ENCODE measurements at places on chromosomes 3 and 15. TPM values are rescaled to one million over a fixed set of nuclear protein-coding genes. Genes with fewer than 3 reads are reported as not detected.

Gene LRRIQ4
- not detected for total RNA-seq

DNA sequence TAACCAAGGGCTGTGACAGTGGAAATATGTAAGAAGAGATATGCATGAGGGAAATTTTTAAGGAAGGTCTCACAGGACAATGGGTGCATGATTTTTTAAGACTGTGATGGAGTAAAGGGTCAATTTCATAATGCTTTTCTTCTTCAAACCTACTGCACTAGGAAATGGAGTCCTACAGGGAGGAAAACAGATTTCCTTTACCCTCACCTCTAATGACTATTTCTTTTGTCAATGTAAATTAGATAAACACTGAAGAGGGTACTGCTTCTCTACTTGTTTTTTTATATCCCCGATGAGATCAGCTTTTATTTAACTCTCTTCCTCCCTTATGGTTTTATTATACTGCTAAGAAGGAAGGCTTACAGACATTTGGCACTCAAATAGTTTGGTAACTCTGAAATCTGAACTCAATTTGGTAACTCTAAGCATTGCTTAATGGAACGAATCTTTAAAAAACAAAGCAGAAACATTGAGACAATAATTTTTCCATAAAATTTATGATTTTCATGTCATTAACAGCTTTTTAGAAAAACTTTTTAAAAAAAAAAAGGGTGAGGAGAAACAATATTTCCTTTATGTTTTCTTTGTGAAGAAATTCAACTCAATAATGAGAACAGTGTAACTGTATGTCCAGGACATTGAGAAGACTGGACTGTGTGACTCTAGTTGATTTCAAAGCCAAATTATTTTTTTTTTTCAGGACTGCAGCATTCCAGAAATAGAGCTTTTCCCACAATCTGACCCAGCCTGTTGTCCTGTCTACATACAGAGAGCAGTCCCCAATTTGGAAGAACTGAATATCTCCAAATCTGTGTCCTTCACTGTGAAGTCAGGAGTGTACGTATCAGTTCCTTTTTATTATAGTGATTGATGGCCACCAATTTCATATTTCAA lies 64.4 kb downstream of the CRYBG3 start:
- DNase-seq, result no peak
- no peaks in the 10 kb centered on the region for H3K4me1 ChIP-seq
- H3K27me3 ChIP-seq, result no peaks in the 10 kb centered on the region
- H3K27ac ChIP-seq, result no peak overlapping the region
- no peak overlapping the region for H3K4me3 ChIP-seq

DNA sequence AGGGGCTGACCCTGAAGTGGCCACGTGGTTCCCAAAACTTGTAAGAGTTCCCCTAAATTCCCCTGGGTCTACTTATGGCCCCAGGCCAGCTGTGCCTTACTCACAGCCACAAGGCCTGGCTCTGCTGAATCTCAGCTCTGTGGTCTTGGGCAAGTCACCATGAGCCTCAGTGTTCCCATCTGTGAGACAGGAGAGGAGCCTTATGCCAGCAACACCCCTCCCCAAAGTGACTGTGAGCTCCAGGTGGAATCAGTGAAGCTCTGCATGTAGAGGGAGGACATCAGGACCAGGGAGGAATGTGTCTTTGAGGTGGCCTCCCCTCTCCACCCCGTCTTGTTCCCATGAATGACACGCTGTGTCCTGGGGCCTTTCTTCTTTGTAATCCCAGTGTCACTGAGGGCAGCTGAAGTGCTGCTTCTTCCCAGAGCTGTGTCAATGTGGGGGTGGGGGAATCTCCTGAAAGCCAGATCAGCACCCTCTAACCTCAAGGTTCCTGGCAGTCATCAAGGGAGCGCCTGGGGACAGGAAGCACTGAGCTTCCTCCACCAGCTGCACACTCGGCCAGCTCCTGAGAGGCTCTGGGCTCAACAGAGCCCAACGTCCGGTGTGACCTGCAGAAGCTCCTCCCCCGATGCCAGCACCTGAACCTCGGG lies 258.9 kb downstream of the UACA start:
- H3K4me3 ChIP-seq, result no peak overlapping the region
- H3K27me3 ChIP-seq, result no peaks in the 10 kb centered on the region
- no peak overlapping the region for H3K27ac ChIP-seq
- DNase-seq, result no peak

Gene KLHDC8B
- 173 TPM for total RNA-seq

DNA sequence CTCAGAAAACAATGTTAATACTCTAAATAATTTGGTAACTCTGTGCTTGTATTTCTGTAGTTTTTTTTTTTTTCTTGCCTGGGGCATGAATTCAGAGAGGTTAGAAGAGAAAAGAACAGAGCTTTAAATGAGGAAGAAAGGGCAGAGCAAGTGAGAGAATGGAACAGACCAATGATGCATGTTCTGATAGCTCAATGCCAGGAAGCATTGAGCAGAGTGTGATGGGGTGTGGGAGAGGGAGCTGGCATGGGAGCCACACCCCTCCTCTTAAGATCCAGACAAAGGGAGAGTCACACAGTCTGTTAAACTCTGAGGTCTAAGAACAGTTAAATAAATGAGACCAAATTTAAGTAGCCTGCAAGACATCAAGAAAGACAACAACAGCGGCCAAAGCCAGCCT lies 538.6 kb downstream of the TUSC7 start:
- H3K36me3 ChIP-seq, result no peaks in the 10 kb centered on the region
- no peak overlapping the region for H3K27ac ChIP-seq

DNA sequence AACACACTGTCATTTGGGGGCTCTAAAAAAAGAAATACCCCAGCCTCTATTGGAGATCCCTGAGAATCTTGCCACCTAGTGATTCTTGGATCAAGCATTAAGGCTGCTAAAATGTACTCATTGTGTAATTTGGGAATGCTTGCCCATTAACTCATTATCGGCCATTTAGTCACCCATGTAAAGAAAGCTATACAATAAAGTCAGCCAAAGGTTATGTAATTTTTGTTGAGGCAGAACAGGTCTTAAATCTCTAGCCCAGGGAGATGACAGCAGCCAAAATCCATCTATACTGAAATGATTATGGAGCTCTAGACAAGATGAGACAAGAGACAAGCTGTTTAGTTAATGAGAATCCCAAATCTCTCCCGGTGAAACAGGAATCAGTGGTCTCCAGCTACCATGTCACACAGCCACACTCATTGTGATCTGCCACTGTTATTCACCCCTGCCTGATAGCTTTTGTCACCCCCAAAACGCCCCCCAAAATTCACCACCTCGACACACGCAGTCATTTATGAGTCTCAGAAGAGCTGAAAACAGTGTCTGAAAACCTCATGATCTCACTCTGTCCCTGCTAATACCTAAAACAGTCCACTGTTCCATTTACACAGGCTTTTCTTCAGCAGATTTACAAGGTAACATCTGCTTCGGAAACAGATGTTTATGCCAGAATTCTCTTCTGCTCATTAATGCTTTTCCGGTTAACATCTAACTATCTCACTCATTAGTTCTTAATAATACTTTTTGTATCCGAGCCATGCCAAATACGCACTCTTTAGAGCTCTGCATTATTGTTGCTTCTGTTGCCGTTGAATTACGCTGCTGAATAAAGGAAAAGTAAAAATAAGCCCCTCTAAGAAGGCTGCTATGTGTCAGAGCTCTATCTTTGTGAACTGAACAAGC lies 138.5 kb downstream of the RORA start:
- H3K4me1 ChIP-seq, result peaks cover 6% of the 10 kb centered on the region
- no peaks in the 10 kb centered on the region for H3K36me3 ChIP-seq
- H3K27ac ChIP-seq, result no peak overlapping the region
- no peaks in the 10 kb centered on the region for H3K27me3 ChIP-seq
- H3K4me3 ChIP-seq, result no peak overlapping the region

Gene SCAANT1
- not detected for total RNA-seq

Gene CHDH
- total RNA-seq, result 36.1 TPM

Gene NRG4
- 0.21 TPM for total RNA-seq

DNA sequence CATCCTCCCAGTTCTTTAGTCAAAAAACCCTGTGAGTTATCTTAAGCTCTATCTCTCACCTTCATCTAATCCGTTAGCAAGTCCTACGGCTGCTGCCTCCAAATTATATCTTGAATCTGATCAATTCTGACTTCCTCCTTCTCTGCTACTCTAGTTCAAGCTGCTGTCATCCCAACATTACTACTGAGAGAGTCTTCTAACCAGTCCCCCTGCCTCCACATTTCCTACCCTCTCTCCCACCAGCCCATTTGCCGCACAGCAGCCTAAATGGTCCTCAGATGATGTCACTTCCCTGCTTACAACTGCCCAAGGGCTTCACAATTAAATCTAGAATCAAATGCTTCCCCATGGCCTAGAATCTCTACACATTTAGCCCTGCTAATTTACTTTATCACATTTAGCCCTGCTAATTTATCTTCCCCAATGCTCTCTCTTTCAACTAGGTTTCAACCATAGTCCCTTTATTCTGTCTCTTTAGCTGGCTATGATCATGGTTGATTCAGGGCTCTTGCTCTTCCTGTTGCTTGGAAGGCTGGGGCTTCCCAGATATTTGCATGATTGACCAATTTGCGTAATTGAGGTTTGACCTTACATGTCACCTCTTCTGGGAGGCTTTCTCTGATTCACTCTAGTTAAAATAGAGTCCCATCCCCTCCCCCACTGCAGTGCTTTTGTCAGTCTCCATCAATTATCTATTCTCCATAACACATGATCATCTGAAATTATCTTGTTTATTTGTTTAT lies 11.0 kb upstream of the ARL14 start:
- H3K4me1 ChIP-seq, result no peaks in the 10 kb centered on the region
- peak; percentile 88 for DNase-seq
- no peaks in the 10 kb centered on the region for H3K36me3 ChIP-seq
- no peak overlapping the region for H3K27ac ChIP-seq
- H3K27me3 ChIP-seq, result no peaks in the 10 kb centered on the region

Gene SLC12A8
- total RNA-seq, result 3.4 TPM

- DNase-seq, result no peak
- no peaks in the 10 kb centered on the region for H3K27me3 ChIP-seq
- H3K4me1 ChIP-seq, result peaks cover 6% of the 10 kb centered on the region
- H3K4me3 ChIP-seq, result no peak overlapping the region
- H3K27ac ChIP-seq, result no peak overlapping the region
Observed at GRCh38 chr15:64837502-64837901, 4.2 kb upstream of the PLEKHO2 start.

- H3K27ac ChIP-seq, result no peak overlapping the region
- no peak overlapping the region for H3K4me3 ChIP-seq
- H3K27me3 ChIP-seq, result no peaks in the 10 kb centered on the region
- no peak for DNase-seq
- peaks cover 6% of the 10 kb centered on the region for H3K4me1 ChIP-seq
- H3K36me3 ChIP-seq, result no peaks in the 10 kb centered on the region
Observed at GRCh38 chr3:107413264-107413663, 36.0 kb downstream of the CCDC54 start.

Gene ITGA11
- 0.12 TPM for total RNA-seq

DNA sequence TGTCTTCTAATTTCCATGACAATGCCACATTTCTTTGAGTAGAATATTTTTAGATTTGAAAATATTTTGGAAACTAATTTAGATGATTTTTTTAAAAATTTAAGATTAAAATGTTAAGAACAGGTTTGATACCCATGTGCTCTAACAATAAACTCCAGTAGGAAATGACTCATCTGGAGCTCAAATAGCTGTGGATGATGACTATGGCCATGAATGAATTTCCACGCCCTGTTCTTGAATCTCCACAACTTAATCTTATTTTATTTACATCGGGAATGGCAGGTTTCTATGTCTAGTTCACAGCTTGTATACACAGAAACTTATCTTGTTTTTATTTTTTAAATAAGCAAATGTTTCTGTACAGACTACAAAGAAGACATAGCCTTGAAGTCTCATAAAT lies 726.8 kb downstream of the NAALADL2 start:
- H3K27ac ChIP-seq, result no peak overlapping the region
- peak; percentile 18 for DNase-seq
- H3K4me3 ChIP-seq, result no peak overlapping the region
- H3K36me3 ChIP-seq, result no peaks in the 10 kb centered on the region
- no peaks in the 10 kb centered on the region for H3K27me3 ChIP-seq
- H3K4me1 ChIP-seq, result no peaks in the 10 kb centered on the region

GRCh38 chr15:32743411-32744140 lies 25.8 kb downstream of the GREM1 start:
- H3K4me1 ChIP-seq, result no peaks in the 10 kb centered on the region

GRCh38 chr3:12409684-12410596 lies 74.3 kb upstream of the TSEN2 start:
- no peaks in the 10 kb centered on the region for H3K4me1 ChIP-seq
- DNase-seq, result no peak
- no peaks in the 10 kb centered on the region for H3K36me3 ChIP-seq

DNA sequence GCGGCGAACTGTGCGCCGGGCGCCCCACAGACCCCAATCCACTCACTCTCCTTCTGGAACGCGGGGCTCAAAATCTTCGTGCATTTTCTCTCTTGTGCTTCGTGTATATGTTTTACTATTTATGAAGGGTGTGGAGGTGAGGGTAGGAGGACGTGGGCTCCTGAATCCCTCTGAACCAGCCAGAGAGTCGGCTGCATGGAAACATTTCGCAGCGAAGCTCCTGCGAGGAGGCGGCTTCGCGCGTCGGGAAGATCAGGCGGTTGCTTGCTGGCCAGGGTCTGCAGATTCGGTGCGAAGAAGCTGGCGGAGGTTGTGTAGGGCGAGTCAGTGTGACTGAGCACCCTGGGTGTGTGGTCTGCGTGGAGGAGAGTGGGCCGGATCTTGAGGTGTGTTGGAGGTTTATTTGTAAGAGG lies 1.1 kb downstream of the CNTN4 start:
- peak overlapping the region; percentile 56 for H3K4me3 ChIP-seq
- no peak overlapping the region for H3K27ac ChIP-seq
- DNase-seq, result peak; percentile 61
- no peaks in the 10 kb centered on the region for H3K4me1 ChIP-seq

DNA sequence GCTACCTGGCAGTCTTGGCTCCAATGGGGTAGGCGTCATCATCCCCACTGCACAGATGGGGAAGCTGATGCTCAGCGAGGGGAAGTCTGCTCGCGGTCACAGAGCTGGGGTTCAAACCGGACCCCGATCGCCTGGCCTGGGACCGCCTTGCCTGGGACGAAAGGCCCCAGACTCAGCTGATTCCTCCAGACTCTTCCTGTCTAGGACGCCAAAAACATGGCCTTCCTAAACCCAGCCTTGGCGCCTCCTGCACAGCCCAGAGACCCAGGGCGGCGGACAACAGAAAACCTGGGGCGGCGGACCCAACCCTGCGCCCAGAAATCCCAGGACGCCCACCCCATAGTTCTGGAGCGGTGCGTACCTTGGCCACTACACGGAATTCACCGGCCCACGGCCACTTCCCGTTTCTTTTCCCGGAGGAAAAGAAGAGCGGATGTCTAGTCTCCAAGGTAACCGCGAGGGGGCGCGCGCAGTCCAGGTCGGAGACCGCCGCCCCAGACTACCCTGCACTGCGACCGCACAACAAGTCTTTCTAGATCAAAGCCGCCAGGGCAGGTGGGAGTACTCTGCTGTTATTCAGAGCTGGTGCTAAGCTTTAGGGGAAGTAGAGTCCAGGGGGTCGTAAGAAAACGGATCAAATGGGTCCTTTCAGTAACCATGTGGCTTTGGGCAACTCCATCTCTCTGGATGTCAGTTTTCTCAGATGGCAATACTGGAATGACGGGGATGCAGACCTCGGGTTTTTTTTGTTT lies 4.9 kb upstream of the IL17RD start:
- peaks cover 16% of the 10 kb centered on the region for H3K4me1 ChIP-seq
- H3K27me3 ChIP-seq, result no peaks in the 10 kb centered on the region
- H3K27ac ChIP-seq, result no peak overlapping the region
- H3K36me3 ChIP-seq, result no peaks in the 10 kb centered on the region
- DNase-seq, result peak; percentile 91

GRCh38 chr3:100114413-100115030 lies at the start of gene FILIP1L:
TSS of gene FILIP1L (minus strand) at chr3:100114501.
- no peaks in the 10 kb centered on the region for H3K27me3 ChIP-seq
- H3K4me1 ChIP-seq, result no peaks in the 10 kb centered on the region
- no peaks in the 10 kb centered on the region for H3K36me3 ChIP-seq
- no peak for DNase-seq
- no peak within 1 kb of the TSS for H3K4me3 ChIP-seq
